ENCODE measurements at places on chromosomes 13 and 19.

GRCh38 chr13:39935155-39935554 is 279.7 kb downstream of the COG6 start:
- no peak for DNase-seq

DNA sequence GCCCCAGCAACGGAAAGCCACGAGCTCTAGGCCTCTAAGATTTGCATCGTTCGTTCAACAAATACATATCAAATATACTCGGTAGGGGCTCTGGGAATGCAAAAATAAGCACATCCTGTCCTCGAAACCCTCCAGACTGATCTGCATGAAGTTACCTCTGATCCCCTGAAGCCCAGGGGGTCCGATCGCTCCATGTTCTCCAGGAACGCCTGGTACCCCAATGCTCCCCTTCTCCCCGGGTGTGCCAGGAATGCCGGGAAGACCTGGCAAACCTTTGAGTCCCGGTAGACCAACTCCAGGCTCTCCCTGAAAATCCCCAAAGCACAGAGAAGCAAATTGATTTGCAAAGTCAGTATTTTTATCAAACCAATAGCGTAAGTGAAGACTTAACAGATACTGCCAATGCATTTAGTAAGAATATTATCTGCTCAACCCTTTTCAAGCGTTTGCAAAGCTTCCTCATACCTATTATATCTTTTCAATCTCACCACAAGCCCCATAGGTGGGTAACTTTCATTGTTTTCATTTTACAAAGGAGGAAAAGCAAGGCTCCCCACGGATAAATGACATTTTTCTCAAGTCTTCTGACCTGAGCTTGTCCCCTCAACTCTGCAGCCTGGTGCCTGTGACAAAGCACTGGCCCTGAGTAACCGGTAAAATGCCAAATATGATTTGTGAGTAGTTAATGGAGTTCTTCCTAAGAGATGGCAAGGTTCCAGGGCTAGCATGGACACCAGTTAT is 127.7 kb downstream of the COL4A1 start:
- no peak for DNase-seq

- DNase-seq, result peak; percentile 97
Observed at GRCh38 chr19:18294467-18294864, 13.0 kb upstream of the JUND start.

GRCh38 chr19:291561-292280 is 518 bp upstream of the PLPP2 start:
- DNase-seq, result no peak

DNA sequence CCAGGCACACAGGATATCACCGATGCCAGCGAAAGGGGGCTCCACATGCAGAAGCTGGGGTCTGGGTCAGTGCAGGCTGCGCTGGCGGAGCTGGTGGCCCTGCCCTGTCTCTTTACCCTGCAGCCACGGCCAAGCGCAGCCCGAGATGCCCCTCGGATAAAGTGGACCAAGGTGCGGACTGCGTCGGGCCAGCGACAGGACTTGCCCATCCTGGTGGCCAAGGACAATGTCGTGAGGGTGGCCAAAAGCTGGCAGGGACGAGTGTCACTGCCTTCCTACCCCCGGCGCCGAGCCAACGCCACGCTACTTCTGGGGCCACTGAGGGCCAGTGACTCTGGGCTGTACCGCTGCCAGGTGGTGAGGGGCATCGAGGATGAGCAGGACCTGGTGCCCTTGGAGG is 7.2 kb downstream of the NCAN start:
- DNase-seq, result no peak

- DNase-seq, result no peak
Observed at GRCh38 chr13:94327318-94327717, 152.2 kb downstream of the DCT start.

GRCh38 chr19:5672708-5673459 is 7.4 kb downstream of the MICOS13 start:
- DNase-seq, result no peak

- DNase-seq, result no peak
Observed at GRCh38 chr19:7783991-7784423, 21.0 kb downstream of the CLEC4M start.

DNA sequence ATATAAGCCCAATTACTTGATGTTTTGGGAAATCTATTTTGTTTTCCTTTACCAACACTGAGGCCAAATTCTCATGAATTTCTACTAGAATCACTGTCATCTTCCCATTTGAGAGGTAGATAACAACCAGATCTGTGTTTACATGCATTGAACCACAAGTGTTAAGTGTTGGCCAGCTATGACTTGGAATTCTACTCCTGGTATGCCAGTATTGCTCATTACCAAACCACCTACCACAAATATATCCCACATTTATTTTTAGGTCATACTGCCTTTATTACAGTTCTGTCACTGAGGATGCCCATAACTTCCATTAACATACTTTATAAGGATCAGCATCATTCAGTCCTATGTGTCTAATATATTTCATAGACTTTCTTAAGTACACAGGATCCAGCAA is 328.9 kb downstream of the DIAPH3 start:
- no peak for DNase-seq

GRCh38 chr13:29716493-29716892 is 121.0 kb upstream of the SLC7A1 start:
- no peak for DNase-seq

- peak; percentile 62 for DNase-seq
Observed at GRCh38 chr13:110138010-110138699, 168.8 kb downstream of the COL4A1 start.

DNA sequence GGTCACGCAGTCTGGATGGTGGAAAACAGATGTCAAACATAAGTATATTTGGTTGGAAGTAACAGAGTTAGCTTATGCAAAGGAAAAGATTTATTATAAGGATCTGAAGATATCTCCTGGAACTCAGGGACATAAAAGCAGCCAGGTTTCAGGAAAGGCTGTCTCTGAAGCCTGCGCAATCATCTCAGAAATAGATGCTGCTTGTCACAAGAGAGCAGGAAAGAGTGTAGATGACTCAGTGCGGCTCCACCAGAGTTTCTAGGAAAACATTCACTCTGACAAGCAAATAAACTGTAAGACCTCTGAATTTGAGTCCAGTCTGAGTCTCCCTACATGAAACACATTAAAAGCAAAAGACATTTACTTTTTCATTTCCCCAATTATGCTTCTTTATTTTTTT is 220.4 kb upstream of the HTR2A start:
- DNase-seq, result no peak

GRCh38 chr13:81986308-81986707 is 1645.4 kb upstream of the SPRY2 start:
- no peak for DNase-seq

GRCh38 chr13:24168392-24168750 is 7.9 kb downstream of the SPATA13 start:
- no peak for DNase-seq

DNA sequence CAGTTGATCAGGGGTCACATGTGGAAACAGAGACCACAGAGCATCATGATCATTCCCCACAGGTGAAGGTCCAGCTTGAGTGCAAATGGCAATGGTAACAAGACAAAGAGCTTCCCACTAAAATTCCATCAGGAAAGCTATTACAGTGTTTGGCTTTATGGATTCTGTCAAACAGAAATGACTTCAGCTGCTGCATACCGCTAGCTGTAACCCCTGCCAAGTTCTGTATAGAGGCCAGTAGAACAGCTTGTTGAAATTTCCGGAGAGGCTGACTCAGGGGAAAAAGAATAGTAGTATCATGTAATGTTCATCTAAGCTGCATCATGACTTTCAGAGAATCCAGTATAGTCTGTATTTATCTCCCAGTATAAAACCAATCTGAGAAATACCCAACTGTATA is 1704.7 kb downstream of the SLITRK5 start:
- DNase-seq, result no peak

DNA sequence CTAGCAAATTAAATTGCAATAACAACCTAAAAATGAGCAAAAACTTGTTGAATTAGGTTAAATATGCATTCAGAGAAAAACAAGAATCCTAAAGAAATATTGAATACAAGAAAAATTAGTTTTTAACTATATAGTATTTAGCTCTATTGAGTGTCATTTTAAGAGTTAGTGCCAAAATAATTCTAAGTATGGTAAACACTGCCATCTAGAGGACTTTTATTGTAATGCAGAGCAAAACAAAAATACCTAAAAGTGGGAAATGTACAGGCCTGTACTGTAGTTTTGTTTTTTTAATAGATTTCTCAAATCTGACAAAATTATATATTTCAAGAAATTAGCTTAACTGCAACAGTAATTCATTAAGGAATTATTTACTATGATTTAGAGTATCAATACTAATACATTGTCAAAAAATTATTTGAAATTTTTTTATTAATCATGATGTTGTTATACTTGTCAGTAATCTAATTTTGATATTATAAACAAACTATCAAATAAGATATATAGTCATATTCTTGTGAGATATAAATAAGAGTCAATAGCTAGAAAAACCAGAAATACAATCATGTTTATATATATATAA is 8.2 kb upstream of the PCDH9 start:
- no peak for DNase-seq

- no peak for DNase-seq
Observed at GRCh38 chr13:37833411-37833810, 36.2 kb downstream of the TRPC4 start.

DNA sequence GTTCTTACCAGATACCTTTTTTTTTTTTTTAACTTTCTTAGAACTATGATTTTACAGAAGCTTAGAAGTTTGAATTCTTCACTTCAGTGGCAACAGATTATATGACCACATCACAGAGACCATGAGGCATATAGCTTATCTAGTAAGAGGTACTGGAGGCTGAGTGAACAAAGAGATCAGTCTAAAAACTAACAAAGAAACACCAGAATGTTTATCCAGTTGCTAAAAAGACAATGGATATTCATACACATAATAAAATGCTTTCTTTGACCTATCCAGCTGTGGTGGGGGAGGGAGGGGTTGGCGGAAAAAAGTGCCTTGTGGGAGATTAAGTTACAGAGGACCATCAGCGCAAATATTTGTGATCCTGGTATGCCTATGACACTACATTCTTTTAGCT is 34.7 kb upstream of the SLITRK6 start:
- no peak for DNase-seq

GRCh38 chr13:69331245-69331644 is 776.4 kb upstream of the ATXN8OS start:
- DNase-seq, result no peak

GRCh38 chr13:32790731-32791130 is 204.5 kb downstream of the PDS5B start:
- no peak for DNase-seq

DNA sequence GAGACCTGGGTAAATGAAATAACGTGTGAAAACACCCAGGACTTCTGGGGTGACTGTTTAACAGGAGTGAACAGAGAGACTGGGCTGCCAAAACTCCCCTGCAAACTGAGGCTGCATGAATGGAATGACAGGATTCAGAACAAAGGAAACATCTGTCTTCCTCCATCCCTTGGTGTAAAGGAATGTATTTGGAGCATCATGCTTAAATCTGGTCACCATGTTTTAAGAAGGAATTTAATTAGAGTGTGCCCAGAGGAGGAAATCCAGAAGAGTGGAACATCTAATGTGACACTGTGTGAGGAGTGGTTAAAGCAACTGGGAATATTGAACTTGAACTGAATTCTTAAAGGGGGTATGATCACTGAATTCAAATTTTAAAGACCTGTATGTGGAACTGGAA is 437.2 kb downstream of the LIG4 start:
- DNase-seq, result no peak

GRCh38 chr19:13670846-13671245 is 93.5 kb upstream of the MRI1 start:
- DNase-seq, result no peak

- DNase-seq, result no peak
Observed at GRCh38 chr19:2446381-2446780, 10.4 kb downstream of the LMNB2 start.

- DNase-seq, result no peak
Observed at GRCh38 chr13:87676254-87677042, 5.3 kb downstream of the SLITRK5 start.

DNA sequence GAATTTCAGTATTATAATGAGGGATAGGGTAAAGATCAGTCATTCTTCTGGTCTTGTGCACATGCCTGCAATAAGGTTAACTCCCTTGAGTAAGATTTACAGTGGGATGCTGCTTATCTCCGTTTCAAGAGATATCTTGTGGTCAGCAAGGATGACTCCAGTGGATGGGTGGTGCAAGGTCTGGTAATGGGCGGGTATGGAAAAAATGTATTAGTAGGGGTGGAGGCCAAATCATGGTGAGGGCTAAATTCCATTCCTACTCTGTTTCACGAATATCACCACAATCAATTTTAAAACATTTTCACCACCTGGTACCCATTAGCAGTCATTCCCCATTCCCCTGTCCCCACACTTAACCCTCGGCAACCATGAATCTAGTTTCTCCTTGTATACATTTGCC is 40.6 kb downstream of the CCDC122 start:
- no peak for DNase-seq

- no peak for DNase-seq
Observed at GRCh38 chr19:50199259-50199555, 4.2 kb upstream of the MYH14 start.

DNA sequence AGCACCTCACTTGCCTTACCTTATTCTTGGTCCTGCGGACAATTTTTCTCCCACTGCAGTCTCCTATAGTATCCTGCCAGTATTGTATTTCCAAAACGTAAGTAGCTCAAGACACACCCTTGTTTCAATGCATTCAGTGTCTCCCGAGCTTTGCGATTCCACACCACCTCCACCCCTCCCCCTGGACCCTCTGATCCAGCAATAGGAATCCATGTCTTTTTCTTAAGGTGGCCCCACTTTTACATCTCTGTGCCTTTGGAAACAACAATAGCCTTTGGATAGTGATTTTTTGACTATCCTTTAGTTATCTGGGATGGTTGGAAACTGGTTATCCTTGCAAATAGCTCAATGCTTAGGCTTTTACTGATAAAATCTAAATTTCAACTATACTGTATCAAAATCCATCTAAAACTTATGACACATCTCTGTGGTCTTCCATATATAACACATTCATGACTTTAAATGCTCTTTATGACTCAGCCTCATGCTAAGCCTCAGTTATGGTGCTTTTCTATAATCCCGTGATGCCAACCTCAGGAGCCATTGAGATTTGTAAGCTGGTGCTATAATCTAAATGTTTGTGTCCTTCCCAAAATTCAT is 27.1 kb downstream of the FAM216B start:
- DNase-seq, result no peak

DNA sequence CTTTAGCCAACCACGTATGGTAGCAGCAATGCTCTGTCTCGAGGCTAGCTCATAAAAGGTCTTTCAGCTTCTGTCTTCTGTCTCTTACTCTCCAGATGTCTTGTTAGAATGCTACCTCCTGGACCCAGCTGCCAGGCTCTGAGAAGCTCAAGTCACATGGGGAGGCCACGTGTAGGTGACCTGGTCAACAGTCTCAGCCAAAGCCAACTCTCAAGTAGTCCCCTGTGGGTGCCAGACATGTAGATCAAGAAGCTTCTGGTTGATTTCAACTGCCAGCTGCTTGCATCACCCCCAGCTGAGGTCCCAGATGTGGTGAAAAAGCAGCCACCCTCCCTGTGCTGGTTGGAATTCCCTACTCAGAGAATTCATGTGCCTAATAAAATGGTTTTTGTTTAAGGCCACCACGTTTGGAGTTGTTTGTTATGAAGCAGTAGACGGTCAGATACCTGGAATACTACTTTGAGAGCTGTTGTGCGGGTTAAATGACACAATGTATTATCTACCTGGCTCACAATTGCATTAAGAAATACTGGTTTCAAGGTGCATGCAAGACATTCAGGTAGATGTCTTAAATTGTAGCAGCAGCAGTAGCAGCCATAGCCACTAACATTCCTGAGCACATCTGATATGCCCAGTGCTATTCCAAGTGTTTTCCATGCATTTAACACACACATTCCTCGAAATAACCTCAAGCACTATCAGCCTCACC is 131.0 kb upstream of the RFC3 start:
- DNase-seq, result no peak
